AG08396 (cell line): ENCODE measurements at places on chromosomes 12 and 14.

DNA sequence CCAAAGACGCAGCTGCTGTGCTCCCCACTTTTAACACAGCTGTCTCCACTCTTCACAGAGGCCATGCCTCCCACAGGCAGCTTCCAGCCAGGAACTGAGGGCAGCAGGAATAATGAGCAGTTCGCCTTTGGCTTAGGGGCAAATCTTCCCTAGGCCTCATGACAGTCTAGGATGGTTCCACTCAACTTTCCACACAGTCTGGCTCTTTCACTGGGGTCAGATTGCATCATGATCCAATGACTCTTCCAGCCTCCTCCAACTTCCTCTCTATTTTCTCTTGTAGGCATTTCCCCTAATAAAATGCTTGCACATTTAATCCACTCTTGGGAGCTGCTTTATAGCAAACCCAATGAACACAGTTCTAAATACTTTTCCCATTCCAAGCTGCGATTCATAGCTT lies 271.6 kb upstream of the ATP2B1 start:
- no peak for DNase-seq

- no peak for DNase-seq
Measured at GRCh38 chr12:49189731-49190716, 1.1 kb upstream of the TUBA1A start.

- DNase-seq = peak; percentile 49
Measured at GRCh38 chr14:54893151-54893760, 9.4 kb downstream of the GCH1 start.

- DNase-seq = no peak
Measured at GRCh38 chr12:49050507-49051372, 9.9 kb downstream of the KMT2D start.

- DNase-seq = no peak
Measured at GRCh38 chr12:39505023-39505422, 62.1 kb upstream of the KIF21A start.

- peak; percentile 63 for DNase-seq
Measured at GRCh38 chr12:121334513-121335343, 17.5 kb downstream of the ANAPC5 start.

GRCh38 chr14:105398044-105398725 lies at the start of gene TEX22:
TSS of gene TEX22 (plus strand) at chr14:105398538. CDS start at chr14:105399341, 803 bp downstream.
- DNase-seq = peak; percentile 97

- DNase-seq = no peak
Measured at GRCh38 chr12:101578417-101578816, 16.4 kb upstream of the MYBPC1 start.

DNA sequence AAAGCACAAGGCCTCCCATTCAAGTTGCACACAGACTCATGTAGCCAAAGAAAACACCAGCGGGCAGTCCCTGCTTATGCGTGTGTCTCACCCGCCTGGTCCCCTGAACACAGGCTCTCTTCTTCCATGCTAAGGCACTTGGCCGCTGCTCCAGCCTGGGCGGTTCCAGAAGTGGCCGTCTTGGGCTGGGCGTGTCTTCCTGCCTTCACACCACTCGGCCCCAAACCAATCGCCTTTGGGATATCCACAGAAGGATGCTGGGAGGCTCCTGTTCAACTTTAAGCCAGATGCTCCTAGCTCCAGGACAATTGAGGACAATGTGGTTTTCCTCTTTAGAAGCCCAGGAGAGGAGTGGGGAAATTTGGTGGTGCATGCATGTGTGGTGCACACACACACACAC lies 2.2 kb downstream of the SCARB1 start:
- DNase-seq = no peak

DNA sequence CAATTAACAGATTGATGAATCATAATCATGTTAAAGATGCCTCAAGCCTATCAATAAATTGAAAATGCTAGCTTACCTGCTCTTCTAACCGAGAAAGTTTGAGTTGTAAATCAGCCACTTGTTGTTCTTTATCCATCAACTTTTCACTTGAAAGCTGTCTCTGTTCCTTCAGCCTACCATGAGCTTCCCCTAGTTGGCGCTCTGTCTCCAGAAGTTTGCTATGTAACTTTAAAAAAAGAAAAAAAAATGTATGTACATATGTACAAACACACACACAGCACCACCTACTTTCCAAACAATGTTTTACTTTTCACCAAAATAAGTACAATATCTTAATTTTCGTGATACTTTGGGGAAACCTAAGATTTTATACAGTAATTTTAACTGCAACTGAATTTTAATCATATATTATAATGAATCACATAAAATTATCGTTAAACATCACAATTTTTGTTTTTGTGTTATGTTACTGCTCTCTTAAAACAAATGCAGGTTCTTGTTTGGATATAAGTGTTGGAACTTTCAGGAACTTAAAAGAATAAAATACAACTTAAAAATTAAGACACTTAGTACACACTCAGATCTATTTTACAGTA lies 101.2 kb downstream of the EEA1 start:
- peak; percentile 22 for DNase-seq

- peak; percentile 47 for DNase-seq
Measured at GRCh38 chr12:53289891-53290290, 5.5 kb upstream of the PFDN5 start.

DNA sequence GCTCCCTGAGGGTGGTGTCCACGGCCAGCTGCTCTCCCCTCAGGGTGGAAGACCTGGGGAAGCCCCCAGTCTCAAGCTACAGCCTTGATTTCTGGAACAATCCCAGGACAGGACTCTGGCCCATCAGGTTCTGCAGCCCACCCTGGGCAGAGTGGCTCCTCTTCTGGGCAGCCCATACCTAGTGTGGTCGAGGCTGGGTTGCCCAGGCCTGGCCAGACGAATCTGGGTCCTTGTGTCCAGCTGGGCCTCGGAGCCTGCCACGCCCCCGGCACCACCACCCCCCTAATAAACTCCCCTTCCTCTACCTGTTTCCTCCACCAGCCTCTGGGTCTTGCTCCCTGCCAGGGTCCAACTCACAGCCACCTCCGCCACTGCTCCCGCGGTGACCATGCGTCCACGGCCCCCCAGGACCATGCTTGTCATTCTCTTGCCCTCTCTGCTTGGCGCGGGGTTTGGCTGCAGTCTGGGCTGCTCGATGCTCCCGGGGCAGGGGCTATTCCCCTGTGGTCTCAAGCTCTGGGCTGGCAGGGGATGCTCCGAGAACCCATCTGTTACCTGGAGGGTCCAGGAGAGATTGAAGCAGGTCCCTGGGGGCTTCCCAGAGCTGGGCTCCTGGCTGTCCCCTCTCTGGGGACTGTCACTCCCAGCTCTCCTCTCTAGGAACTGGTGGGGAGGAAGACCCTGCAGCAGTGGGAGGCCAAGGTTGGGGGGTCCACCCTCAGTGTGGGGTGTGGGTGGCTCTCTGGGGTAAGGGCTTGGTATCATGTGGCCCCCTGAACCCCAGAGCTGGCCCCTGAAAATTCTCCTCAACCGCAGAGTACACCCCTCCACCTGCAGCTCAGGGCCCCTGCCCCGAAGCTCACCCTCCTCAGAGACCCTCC lies 8.7 kb upstream of the GPR132 start:
- no peak for DNase-seq

GRCh38 chr14:91387951-91388381 lies 29.7 kb downstream of the CCDC88C start:
- DNase-seq = no peak
